ENCODE measurements at places on chromosomes 12 and 14.

DNA sequence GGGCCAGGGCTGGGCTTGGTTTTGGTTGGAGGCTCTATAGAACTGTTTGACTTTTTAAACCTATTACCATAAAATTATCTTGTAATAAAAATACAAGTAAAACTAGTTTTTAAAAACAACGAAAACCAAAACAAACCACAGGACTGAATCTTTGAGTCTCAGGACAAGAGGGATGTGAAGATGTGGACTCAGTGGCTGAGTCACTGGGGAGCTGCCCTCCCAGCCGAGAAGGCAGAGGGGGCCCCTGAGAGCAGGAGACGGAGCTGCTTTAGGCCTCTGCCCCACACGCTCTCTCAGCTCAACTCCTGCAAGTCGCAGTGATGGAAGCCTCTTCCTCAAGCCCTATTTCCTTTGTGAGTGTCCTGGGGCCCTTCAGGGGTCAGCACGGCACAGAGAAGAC lies 59.0 kb downstream of the CDC42BPB start:
- no peak for DNase-seq

DNA sequence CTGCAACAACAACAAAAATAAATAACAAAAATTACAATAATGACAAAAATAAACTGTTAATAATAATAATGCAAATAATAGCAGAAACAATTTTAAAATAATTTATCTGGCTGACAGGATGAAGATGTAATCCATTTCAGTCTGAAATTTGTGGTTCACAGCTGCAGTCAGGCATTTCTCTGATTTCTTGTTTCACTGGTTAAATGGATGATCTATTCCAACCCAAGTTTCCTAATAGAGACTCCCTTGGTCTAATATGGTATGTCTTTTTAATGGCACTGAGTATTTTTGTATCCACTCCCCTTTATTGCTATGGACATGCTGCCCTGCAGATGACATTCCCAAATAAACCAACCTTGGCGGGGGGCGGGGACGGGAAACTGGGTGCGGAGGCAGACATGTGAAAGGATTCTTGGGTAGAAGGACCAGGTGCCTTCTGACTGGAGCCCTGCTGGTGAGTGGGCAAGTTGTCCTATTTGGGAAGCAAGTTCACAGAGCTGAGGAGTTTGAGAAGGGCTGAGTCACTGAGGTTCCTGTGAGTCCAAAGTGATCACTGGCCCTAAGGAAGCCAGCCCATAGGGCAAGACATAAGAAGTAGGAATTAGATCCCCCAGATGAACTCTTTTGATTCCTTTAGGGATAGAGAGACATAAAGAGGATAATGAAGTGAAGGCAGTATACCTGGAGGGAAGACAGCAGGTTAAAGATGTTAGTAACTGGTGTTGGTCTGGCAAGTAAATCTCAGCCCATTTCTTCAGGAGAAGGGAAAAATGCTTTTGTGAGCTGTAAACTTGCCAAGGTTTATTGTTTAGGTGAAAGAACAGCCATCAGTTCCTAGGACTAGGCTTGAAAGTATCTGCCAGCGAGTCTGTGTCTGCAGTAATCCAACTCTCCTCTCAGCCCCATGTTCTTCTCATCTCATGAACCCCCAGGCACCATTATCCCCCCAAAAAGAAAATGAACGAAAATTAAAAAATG lies 14.5 kb downstream of the FOXG1 start:
- no peak for DNase-seq

DNA sequence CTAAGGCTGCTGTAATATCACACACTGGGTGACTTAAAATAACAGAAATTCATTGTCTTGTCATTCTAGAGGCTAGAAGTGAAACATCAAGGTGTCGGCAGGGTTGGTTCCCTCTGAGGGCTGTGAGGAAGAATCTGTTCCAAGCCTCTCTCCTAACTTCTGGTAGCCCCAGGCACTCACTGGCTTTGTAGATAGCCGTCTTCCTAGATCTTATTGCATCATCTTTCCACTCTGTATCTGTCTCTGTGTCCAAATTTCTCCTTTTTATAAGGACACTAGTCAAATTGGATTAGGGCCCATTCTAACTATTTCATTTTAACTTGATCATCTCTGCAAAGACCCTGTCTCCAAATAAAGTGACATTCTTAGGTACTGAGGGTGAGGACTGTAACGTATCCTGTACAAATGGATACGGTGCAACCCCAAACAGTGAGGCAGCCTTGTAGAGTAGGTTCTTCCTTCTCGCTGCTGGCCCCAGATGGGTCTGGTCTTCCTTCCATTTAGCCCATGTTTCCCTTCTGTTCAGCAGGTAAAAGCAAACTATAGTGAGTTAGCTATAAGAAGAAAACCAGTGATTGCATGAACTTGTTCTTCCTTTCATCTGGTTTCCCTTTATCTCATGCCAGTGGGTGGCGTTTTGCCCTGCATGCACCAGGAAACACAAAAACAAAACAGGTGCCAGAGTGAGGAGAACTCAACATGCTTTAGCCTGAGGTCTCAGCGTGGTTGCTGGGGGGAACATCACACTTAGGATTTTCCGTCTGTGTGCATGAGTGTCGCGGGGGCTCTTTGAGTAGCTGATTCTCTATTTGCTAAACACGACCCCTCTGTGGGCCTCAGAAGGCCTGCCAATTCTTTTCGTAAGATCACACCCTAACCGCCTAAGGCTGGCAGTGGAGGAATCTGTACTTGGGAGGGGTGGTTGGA lies 19.5 kb downstream of the TTC9 start:
- peak; percentile 31 for DNase-seq

DNA sequence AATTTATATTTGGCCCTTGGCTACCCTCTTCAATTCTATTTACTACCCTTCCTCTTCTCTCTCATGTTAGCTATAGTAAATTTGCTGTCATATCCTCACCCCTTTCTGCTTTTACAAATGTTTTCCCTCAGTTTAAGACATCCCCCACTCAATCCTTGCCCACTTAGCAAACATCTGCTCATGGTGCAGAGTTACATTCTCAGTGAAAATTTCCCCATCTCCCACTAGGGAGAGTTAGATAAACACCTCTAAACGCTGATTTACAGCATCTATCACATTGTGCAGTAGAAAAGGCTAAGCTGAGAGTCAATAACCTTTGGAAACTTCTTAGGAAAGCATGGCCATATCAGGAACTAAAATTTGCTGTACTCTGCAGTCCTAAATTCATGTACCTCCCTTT lies 69.0 kb downstream of the DENND5B start:
- no peak for DNase-seq

DNA sequence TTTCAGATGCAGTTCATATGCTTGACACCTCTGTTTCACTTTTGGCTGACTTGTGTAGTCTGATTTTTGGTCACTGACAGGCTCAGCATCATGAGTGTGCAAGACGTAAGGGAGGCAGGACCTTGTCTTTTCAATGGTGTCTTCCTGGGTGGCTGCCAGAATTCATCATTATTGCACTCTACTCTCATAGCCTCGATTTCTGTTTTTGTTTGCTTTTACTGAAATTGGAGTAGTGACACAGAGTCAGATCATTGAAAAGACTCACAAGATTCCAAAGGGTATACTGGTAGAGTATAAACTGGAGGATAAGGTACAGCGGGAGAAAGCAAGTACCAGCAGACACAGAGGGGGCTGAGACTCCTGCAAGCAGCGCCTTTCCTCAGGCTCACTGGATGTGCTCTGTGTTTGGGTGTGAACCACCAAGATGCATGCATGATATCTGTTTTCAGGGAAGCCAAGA lies 126.3 kb upstream of the FGD4 start:
- DNase-seq = no peak

GRCh38 chr12:109641422-109641821 lies 67.8 kb downstream of the MVK start:
- DNase-seq = no peak

DNA sequence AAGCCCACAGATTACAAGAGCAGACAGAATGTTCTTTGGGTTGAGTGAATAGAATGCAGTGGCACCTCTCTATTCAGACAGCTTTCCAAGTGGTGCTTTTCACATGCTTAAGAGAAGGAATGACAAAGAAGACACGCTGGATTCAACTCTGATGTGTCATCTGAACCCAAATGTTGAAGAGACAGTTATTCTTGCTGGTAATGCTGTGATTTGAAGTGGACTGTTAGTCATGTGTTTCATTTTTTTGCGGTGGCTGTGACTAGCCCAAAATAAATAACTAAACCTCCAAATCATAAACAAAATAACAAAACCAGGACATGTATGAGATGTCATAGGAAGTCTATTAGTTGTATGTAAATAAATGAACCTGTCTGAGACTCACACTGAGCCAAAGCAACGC lies 391.8 kb upstream of the PRICKLE1 start:
- DNase-seq = no peak

DNA sequence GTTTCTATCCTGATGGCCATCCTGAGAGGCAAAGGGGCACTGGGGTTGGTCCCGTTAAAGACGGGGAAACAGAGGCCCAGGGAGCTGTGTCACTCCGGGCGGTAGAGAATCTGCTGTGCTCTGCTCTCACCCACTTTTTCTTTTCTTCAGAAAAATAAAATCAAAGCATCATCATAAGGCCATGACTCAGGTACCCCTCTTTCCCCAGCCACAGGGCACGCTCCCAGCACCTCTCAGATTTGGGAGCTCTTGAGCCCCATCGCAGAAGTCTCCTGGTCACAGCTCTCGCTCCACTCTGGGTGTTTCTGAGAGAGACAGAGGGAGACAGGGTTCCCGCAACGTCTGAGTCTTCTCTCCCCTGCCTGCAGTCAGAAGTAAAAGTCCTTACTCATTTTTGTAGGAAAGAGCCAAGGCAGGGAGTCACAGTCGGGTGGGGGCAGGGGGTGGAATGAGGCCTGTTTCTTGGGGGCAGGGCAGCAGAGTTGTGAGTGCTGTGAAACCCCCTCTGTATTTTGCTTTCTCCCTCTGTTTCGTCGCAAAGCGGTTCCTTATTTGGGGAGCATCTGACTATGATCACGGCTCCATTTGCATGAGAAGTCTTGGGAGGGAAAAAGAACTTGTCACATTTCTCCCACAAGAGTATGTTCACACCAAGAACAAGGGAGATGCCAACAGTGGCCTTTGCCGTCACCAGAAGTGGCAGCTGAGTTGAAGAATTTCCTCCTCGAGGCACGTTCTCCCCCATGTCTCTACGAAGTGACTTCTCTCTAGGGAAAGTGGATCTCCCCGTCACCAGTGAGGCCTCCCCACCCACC lies 139.0 kb downstream of the BCL11B start:
- no peak for DNase-seq

DNA sequence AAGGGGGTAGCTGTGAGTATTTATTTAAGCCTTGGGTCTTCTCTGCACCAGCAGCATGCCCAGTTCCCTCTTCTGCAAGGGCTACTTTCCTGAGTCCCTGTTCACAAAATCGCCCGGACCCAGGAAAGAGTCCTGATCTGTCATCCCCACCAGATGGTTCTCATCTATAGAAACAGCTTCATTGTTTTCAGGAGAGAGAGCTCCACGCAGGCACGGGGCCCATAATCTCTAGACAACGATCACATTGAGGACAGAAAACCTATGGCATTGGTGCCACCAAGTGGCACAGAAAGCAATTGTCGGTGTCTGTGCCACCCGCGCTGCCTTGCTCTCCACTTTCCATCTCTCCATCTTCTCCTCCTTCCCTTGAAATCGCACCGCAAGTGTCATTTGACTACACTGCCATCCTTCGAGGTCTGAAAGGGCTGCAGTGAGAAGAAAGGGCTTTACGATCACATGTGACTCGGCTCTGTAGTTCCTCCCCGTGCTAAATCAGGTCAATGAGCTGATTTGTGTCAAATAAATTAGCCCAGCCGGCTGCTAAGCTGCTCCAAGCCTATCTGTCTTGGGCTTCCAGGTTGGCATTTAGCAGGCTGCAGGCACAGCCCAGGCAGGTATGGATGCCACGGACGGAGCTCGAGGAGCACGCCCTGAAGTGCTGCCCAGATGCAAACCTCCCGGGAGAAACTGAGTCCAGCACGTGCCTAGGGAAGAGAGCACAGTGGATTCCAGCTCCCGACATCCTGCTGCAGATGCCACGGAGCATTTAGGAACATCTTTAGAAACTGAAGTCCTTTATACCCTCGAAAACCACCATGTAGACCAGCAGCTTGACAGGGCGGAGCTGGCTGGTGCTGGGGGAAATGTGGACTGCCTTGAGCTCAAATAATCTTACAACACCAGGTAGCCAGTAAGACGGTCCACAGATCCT lies 28.8 kb downstream of the SPRING1 start:
- peak; percentile 30 for DNase-seq

DNA sequence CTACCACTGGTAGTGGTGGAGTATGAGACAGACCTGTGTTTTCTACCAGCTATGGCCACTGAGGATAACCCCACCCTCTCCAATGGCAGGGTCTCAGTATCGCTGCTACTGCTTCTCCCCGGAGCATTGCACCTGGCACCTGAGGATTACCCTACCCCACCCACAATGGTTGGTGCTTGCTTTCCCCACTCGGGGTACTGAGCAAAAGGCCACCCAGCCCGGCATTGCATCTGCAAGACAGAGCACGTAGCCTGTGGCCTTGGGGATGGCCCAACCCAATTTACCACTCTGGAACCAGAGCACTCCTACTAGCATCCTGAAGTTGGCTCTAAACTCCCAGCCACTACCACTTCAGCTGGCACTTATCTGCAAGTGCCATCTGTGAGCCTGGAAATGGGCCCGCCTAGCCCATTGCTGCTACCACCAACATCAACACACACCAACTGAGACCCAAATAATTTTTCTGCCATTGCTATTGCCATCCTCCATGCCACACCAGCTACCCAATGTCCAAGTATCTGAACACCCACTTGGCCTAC lies 145.7 kb downstream of the CNTN1 start:
- no peak for DNase-seq

DNA sequence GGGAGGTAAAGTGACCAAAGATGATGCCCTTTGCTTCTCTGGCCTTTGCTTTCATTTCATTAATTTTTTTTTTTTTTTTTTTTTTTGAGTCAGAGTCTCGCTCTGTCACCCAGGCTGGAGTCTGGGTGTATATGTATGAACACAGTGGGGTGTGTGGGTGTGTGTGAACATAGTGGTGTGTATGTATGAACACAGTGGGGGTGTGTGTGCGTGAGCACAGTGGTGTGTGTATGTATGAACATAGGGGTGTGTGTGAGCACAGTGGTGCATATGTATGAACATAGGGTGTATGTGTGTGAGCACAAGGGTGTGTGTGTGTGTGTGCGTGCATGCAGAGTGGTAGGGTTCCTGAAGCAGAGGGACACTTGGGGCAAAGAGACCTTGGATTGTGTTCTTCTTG lies 9.6 kb downstream of the KLC1 start:
- DNase-seq = no peak

GRCh38 chr12:124251186-124251585 lies 43.7 kb upstream of the RFLNA start:
- DNase-seq = no peak

- no peak for DNase-seq
These were observed 6.7 kb downstream of the SLC2A3 start for GRCh38 chr12:7929083-7929792.

GRCh38 chr14:24279301-24280186 lies 8.1 kb upstream of the RABGGTA start:
- DNase-seq = no peak

- no peak for DNase-seq
These were observed 15.4 kb upstream of the MIA2 start for GRCh38 chr14:39218171-39218769.

- no peak for DNase-seq
These were observed 37.3 kb downstream of the BAZ1A start for GRCh38 chr14:34837801-34838322.

- DNase-seq = no peak
These were observed 111.1 kb upstream of the CCDC175 start for GRCh38 chr14:59687663-59688062.

GRCh38 chr14:37593511-37594237 lies 1.4 kb downstream of the FOXA1 start:
- DNase-seq = no peak

- no peak for DNase-seq
These were observed 59.4 kb upstream of the FICD start for GRCh38 chr12:108455706-108456105.
